Stimulated activated CD4-positive, alpha-beta T cell treated with anti-CD3 and anti-CD28 coated beads, TNF-alpha, amount 100 ng/mL, for 1 hour (primary cell): ENCODE measurements at places on chromosomes 5 and 9.

- no peak for DNase-seq
Measured at GRCh38 chr5:102975457-102976182, 144.3 kb downstream of the GIN1 start.

GRCh38 chr5:150999704-151000442 lies 20.5 kb upstream of the GPX3 start:
- no peak for DNase-seq

DNA sequence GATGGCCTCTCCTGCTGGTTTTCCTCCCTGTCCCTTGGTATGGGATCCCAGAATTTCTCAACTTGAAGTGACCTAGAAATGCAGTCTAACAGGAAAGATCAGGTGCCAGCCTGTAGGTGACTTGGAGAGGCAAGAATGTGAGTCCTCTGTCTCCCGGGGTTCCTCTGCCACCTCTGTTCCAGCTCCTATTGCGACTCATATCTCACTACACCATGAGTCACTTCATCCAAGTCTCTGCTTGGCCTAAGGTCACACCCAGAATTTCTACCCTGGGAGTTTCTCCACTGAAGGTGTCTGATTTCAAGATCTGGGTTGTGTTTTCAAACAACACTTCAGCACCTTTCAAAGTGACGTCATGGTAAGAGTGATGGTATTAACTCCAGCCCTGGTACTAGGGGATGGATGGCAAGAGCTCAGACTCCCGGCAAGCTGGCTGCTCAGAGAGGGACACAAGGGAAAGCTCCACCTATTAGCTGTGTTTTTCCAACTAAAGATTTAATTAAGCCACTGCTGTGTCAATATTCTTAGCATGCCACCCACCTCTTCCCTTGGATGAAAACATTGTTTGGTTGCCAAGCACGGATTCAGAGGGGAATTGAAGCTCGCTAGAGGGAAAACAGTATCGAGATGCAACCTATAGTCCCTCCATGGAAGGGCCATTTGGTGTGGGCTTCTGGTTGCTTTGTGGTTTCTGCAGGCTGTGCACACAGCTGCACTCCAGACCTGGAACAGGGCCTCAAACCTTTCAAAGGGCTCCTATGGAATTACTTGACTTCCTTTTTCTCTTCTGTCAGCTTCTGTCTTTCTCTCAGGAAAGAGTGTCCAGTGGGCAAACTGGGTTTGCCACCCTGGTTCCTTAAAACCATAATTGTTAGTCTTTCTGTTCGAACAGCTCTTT lies 205.7 kb downstream of the GAS1 start:
- no peak for DNase-seq

DNA sequence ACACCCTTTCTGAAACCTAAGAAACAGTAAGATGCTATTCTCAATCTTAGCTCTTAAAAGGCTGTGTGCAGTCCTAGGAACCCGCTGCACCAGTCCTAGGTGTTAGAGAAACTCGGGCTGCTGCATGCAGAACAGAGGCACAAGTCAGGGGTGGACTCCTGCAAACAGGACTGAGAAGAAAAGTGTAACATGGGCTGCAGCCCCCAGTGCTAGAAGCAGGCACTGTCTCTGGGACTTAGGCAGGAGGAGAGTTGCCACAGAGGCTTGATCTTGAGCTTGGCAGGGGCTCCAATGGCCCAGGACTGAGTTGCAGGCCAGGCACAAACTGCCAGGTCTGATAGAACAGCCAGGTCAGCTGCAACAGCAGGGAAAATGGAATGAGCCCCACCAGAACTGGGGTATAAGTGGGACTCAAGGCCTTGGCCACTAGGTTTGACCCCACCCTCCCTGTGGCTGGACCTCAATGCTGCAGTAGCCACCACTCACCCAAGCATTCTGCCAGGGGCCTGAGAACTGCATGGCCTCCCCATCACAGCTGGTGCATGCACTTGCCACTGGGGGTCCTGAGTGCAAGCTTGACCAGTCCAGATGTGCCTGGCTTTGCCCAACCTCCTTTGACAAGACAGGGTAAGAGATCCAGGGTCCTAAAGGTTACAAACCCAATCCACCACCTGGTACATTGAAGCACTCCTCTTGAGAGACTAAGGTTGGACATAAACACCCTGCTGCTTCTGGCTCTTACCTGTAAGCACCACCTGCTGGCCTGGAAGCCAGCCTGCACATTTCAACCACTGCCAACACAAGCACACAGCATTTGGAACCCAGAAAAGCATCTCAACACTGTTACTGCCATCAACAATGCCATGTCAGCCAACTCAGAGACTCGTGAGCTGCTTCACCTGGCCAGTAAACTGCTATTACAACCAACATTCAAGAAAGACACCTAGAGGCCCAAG lies 103.3 kb downstream of the FBXL17 start:
- no peak for DNase-seq

DNA sequence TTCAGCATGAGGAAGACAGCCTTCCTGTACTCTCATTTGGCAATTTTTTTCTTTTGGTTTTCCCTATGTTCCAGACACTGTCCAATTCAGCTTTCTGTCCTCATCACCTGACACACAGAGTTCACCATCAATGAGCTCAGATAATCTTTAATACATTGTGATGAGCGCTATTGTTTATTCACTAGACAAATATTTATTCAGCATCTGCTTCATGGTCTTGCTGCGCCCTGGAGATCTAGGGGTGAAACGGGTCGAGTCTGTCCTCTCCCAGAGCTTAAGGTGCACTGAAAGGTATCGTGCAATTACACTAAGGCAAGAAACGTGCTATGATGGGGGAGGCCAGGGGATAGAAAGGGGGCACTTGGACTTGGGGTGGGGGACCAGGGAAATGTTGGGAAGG lies 281.6 kb downstream of the ZSWIM6 start:
- DNase-seq, result no peak

DNA sequence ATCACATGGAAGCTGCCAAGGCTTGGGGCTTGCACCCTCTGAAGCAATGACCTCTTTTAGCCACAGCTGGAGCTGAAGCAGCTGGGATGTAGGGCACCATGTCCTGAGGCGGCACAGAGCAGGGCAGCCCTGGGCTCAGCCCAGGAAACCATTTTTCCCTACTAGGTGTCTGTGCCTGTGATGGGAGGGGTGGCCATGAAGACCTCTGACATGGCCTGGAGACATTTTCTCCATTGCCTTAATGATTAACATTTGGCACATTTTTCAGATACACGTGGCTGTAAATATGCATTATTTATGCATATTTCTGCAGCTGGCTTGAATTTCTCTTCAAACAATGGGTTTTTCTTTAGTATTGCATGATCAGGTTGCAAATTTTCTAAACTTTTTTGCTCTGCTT lies 81.7 kb downstream of the OSMR start:
- DNase-seq, result no peak

DNA sequence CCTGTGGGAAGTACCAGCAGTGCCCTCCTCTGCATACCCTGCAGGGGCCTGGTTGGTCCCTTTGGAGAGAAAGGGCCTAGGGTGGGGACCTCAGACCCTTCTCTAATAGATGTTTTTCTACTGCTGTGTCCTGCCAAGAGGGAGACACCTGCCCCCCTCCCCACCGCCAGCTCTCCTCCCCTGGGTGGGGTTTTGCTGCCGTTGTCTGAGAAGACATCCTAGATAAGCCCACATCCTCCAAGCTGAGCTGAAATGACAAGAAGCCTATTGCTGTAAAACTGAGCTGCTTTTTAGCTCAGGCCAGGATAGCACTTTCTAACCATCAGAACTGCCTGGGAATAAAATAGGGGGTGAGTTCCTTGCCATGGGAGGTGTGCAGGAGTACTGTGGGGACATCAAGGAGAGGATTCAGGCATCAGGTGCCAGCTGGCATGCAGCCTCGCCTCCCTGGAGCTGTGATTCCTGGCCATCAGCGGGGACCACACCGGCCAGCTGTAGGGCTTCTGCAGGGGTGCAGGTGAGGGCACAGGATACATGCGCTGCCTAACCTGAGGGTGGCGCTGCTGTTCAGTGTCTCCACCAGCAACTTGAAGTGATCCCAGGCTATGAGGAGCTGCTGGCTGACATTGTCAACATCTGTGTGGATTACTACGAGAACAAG lies 37.9 kb downstream of the CYFIP2 start:
- no peak for DNase-seq

DNA sequence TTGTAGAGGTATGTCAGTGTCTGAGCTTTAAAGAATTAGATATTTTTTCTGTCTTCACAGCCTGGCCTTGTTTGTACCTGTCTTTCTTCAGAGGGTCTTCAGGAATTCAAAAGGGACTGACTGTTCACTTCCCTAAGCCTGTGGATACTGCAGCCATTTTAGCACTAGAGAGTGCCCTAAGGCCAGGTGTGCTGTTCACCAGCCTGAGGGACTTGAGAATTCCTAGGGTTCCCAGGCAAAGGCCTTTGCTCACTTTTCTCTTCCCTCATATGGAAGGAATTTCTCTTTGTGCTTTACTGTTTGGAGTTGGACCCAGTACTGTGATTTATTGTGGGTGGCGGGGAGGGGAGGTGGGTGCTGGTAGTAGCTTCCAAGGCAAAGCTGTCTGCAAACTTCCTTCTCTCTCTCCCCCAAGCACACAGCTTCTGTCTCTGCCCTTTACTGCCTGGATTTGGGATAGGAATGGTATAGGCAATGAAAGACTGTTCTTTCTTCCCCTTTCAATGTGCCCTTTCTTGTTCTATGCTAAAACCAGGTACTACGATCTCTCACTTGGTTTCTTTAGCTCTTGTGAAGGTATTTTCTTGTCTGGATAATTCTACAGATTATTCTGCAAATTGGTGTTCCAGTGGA lies 9.7 kb upstream of the LRRC70 start:
- no peak for DNase-seq

- DNase-seq, result no peak
Measured at GRCh38 chr5:173196133-173196952, 38.7 kb downstream of the NKX2-5 start.

DNA sequence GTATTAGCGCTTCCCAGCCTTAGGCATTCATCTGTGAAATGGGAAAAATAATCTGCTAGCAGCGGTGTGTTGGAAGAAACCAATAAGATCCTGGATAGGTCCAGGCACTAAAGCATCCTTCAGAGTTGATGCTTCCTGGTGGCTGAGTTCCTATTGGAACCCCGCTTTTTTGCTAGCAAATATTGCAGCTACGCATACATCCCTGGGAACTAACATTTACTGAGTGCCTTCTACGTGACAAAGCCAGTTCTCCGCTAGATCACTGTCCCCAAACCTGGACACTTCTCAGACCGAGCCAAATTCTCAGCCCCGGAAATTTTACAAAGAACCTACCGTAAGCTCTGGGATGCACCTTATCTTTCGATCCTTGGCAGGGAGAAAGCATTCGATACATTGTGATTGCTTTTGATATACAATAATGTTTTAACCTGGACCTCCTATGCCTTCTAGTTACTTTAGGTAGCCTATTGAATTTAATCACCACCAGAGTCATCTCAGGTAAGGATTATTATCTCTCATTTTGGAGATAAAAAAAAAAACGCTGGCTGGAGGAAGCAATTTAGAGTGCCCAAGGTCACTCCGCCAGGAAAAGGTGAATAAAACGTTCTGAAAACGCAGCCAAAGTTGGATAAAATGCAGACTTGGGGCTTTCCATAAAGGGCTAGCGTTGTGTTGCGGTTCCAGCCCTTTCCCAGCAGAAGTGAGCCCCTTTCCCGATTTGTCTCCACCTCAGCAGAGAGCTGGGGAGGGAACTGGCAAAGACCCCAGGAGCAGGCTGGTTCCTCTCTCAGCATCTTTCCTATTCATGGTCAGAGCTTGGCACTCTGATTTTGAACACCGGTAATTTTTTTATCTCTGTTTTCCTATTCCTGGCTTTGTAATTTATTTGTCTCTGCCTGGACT lies 2.6 kb upstream of the MSX2 start:
- DNase-seq, result no peak

DNA sequence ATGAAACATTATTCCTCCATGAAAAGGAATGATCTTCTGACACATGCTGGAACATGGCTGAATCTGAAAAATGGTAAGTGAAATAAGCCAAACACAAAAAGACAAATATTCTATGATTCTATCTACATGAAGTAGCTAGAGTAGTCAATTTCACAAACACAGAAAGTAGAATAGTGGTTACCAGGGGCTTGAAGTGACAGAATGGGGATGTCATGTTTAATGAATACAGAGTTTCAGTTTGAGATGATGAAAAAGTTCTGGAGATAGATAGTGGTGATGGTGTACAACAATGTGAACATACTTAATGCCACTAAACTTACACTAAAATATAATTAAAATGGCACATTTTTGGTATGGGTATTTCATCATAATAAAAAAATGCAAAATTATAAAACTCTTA lies 18.3 kb downstream of the RLN2 start:
- no peak for DNase-seq

GRCh38 chr9:83209188-83209731 lies 146.3 kb upstream of the RASEF start:
- DNase-seq, result no peak

DNA sequence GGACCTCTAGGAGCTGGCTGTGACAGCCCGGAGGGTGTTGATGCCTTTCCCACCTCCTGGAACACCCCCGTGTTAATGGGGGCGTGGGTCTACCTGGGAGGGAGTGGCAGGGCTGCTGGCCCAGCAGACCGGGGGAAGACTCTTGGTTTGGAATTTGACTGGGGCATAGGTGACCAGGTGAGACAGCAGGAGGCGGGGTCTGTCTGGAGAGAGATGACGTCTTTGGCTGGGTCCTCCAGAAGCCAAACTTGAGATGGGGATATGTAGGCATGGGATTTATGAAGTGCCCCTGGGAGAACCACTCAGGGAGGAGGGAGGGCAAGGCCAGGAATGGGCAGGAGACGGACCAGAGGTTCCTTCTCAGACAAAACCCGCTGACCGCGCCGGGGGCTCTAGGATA lies 42.6 kb downstream of the NEK6 start:
- DNase-seq, result no peak

GRCh38 chr5:172534229-172535107 lies 80.1 kb upstream of the SH3PXD2B start:
- no peak for DNase-seq

GRCh38 chr5:2989517-2989916 lies 238.0 kb upstream of the IRX2 start:
- DNase-seq, result no peak

DNA sequence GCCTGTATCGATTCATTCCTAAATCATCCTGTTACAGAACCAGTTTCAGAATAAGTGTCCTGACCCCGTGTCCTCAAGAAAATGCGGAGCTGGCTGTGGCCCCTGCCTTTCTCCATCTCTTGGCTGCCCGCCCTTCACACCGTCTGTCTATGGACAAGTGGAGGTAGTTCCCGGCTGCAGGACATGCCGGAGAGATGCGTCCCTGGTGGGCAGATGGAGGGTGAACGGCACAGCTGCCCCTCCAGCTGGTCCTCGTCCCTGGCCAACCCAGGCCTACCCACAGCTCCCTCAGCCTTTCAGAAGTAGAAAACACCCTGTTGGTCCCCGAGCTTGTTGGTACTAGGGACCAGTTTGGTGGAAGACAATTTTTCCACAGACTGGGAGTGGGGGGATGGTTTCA lies 14.8 kb upstream of the EXOC3 start:
- no peak for DNase-seq

GRCh38 chr9:83554278-83554677 lies 16.1 kb upstream of the FRMD3 start:
- no peak for DNase-seq

GRCh38 chr5:149412783-149413476 lies 33.8 kb upstream of the IL17B start:
- no peak for DNase-seq
